Iris pigment epithelial cell (primary cell): ENCODE measurements at places on chromosomes 11 and 22.

- no peak for DNase-seq
These were observed 58.8 kb upstream of the SYN3 start for GRCh38 chr22:33116841-33117547.

- DNase-seq = peak; percentile 94
These were observed 80.3 kb downstream of the ETS1 start for GRCh38 chr11:128506999-128507611.

DNA sequence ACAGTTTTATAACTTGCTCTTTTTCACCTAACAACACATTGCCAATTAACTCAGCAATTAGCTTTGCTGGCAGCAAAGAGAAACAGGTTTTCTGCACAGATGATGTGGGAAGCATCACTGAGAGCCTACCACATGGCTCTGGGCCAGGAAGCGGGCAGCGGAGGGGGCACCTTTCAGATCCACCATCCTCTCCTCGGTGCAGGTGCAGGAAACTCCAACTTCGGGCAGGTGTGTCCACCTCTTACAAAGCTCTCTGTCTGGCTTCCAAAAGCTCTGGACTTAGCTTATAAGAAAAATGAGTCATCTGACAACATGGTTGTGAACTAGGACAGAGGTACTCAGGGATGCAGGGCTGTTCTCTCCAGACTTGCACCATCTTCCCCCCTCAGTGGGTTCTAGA lies 77.0 kb downstream of the RPS6KA4 start:
- peak; percentile 10 for DNase-seq

DNA sequence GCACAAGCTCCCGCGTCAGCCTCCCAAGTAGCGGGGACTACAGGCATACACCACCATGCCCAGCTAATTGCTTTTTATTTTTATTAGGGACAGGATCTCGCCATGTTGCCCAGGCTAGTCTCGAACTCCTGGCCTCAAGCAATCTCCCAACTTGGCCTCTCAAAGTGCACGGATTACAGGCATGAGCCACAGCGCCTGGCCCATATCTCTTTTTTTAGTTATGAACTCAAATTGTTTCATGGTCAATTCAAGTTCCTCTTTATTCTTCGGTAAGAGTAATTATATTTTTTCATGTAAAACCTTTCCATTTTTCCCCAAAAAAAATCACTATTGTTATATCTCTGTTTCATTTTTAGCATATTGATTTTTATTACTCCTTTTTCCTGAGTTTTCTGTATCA lies 25.5 kb downstream of the FCHSD2 start:
- DNase-seq = no peak

DNA sequence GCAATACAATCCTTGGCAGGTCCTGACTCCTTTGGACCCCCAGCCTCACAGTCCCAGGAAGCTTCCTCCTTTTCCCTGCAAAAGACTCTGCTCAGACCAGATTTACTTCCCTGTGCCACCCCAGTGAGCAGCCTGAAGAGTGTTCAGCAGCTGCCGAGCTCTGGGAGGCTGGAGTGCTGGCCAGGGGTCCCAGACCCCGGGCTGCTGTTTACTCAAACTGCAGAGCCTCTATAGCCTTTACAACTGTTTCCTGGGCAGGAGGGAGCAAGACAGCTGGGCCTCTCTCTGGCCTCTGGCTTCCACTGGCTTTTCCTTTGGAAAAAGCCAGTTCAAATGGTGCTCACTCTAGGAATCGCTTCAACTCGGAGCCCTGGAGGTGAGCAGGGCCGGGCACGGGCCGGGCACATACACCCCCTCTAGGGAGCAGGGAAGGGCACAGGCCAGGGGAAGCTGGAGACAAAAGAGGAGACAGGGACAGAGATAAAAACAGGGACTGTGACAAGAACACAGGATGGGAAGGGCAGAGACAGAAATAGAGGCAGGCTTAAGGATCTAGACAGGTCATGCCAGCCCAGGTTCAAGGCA lies 932 bp downstream of the IRAG1 start:
- no peak for DNase-seq

DNA sequence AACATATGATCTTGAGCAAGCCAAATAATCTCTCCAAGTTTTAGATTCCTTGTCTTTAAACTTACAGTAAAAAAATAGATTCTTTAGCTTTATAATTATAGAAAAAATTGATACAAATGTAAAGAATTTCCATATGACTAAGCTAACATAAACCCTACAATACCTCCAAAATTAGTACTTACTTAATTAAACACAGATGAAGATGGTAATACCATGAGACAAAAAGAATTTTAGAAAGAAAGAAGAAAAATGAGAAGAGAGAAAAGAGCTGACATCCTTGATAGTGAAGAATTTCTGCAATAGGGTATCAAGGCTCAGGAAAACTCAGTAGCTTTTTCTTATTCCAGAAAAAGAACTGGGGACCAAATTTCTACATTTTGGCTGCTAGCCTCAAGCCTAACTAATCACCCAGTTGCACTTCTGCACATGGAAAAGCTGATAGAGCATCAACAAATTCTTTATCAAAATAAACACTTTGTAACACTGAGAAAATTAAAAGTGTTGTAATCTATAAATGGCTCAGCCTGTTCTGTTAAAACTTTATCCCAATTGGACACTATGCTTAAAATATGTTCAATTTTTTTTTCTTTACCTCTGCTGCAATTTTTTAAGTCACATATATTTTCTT lies 24.7 kb upstream of the SOX6 start:
- DNase-seq = no peak

DNA sequence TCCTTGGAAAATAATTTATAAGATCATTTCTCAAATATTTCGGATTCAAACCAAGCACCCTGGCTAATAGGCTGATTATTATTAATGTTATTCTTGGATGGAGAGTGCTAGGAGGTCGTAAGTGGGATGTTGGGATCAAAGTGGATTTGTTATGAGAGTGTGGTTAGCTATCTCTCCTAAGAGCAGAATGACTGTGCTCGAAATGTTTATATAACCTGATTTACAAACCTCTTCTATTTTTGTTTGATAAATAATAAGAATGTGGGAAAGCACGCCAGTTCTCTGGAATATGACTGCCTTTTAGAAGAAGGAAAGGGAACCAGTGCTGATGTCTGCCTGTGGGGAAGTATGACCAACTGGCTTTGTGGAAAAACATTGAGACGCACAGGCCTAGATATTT lies 527.5 kb downstream of the NTM start:
- peak; percentile 73 for DNase-seq

- DNase-seq = peak; percentile 99
These were observed 980 bp upstream of the MUS81 start for GRCh38 chr11:65859095-65859811.

DNA sequence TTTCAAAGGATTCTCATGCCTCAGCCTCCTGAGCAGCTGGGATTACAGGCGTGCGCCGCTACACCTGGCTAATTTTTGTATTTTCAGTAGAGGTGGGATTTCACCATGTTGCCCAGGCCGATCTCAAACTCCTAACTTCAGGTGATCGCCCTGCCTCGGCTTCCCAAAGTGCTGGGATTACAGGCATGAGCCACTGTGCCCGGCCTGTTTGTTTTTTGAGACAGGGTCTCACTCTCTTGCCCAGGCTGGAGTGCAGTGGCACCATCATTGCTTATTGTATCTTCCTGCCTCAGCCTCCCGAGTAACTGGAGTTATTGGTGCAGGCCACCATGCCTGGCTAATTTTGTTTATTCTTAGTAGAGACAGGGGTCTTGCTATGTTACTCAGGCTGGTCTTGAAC lies 8.1 kb downstream of the FADS2 start:
- no peak for DNase-seq

- no peak for DNase-seq
These were observed 20.6 kb downstream of the MSANTD4 start for GRCh38 chr11:106001304-106002012.

DNA sequence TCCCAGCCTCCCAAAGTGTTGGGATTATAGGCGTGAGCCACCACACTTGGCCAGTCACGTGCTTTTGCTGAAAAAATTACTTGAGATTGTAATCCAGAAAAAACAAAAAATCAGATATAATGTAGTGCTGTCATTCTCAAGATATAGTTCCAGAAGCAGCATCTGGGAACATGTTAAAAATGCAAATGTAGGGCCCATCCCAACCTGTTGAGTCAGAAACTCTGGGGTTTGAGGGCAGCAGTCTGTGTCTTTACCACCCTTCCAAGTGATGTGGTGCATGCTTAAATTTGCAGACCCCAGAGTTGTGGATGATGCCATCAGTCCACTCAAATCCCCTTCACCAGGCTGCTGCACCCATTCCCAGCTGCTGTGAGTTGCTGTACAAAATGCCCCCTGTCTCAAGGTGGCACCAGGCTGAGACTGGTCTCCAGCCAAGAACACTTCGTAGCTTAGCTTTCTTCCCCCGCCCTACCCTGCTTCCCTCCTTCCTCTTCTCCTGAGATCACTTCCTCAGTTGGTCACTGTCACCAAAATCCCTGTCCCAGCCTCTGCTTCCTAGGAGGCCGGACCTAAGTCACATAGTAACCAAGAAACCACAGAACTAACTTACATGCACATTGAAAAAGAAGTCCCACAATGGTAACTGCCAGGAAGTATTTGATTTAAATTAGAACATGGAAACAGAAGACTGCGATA lies 18.2 kb upstream of the ARRB1 start:
- DNase-seq = no peak

GRCh38 chr11:48193876-48194275 lies 22.7 kb upstream of the OR4B1 start:
- peak; percentile 91 for DNase-seq

DNA sequence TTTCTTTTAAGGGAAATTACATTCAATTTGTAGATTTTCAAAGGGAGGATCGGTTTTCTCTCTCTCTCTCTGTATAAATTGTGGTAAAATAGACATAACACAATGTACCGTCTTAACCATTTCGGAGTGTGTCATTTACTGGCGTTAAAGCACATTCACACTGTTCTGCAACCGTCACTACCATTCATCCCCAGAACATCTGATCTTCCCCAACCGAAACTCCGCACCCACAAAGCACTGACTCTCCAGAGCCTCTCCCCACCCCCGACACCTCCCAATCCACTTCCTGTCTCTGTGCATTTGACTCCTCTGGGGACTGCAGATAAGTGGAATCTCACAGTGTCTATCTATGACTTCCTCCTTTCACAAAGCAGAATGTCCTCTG lies 15.9 kb upstream of the GRAMD4 start:
- DNase-seq = peak; percentile 39

- DNase-seq = no peak
These were observed 11.9 kb upstream of the CSF2RB start for GRCh38 chr22:36901411-36902142.

DNA sequence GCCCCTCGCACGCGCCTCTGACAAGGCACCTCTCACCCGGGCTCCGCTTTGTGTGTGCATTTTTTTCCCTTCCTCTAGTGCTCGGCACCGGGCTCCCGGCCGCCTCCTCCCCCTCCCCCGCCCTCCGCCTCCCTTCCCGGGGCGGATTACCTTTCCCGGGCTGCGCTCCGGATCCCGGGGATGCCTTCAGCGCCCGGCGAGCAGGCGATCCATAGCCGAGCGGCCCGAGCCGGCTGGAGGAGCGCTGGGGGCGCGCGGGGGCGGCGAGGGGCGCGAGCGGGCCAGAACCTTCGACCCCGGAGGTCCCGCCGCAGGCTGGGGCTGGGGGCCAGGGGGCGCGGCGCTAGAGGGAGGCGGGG lies 282 bp downstream of the MPPED2 start:
- DNase-seq = no peak

DNA sequence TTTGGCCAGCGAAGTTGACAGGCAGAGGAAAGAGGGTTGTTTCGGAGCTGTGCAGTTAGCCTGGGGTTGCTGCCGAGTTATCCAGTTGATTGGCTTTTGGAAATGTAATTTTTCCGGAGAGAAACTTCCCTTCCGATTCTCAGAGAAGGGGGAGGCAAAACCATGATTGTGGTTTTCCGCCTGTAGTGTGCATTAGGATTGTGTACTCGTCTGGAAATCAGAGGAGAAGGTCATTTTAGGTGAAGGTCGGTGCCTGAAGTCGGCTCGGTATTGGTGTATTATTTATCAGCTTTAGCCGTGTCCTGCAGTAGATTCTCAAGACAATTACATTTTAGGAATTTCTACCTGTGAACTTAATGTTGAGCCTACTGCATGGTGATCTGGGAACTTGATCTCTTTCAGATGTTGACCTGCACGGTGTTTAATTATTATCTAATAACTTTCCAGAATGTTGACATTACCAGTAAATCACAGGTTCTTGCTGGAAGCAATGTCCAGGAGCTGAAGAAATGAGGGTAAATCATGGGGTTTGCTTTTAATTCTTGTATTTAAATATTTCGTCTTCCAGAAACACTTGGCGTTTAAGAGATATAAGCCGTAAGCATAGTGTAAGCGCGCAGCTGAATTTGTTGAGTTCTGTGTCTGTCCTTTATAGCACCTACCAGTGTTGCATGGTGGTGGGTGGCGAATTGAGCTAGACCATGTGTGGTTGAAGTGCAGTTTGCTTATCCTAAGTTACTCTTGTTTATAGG lies 1.3 kb downstream of the ARHGEF12 start:
- DNase-seq = peak; percentile 30

DNA sequence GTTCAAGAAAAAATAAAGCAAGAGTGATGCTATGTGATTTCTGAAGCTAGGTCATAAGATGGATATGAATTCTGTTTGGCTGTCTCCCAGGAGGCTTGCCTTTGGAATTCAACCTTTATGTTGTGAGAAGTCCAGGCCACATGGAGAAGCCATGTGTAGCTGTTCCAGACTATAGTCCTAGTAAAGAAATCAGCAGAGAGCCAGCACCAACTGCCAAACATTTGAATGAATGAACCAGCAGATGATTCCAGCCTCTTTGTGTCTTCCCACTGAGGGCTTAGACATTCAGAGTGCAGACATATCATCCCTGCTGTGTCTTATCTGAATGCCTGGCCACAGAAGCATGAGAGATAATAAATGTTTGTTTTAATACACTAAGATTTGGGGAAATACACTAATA lies 1150.6 kb downstream of the DLG2 start:
- peak; percentile 1 for DNase-seq

- DNase-seq = no peak
These were observed 2.3 kb downstream of the DMC1 start for GRCh38 chr22:38567531-38568285.

DNA sequence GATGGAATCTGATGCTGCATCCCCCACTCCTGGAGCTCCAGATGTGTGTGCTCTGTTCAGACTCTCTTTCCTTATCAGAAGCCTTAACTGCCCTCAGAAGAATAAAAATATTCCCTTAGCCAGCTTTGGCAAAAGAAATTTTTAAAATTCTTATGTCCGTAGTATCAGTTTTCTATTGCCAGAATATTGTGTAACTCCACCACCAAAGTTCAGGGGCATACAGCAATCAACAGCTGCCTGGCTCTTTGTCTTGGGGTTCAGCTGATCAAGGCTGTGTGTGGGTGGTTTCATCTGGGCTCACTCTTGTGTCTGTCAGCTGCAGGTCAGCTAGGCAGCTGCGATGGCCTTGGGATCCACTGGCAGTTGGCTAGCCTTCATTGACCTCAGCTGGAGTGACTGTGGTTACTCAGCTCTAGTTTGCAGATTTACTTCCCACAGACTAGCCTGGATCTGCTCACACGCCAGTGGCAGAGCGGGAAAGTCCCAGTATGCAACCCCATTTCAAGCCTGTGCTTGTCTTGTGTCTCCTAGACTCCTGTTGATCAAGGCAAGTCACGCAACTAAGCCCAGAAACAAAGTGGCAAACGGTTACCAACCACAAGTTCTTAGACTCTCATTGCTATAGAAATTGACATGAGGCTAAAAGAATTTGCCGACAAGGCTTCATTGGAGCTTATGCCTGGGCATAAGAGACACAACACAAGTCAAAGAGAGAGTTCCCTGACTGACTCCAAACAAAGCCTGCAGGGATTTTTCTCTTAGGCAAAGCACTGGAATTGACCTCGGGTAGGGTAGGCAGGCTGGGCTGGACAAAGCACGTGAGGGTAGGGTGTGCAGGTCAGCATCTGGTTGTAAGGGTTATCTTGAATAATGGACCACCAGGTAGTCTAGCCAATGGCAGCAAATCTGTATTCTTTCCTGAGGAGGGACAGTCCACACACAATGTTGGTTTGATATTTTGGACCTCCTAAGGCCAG lies 7.5 kb downstream of the TMEM138 start:
- DNase-seq = peak; percentile 94

GRCh38 chr22:38731703-38732161 lies 24.1 kb downstream of the SUN2 start:
- DNase-seq = no peak
